ENCODE measurements at places on chromosomes 2 and 18.

DNA sequence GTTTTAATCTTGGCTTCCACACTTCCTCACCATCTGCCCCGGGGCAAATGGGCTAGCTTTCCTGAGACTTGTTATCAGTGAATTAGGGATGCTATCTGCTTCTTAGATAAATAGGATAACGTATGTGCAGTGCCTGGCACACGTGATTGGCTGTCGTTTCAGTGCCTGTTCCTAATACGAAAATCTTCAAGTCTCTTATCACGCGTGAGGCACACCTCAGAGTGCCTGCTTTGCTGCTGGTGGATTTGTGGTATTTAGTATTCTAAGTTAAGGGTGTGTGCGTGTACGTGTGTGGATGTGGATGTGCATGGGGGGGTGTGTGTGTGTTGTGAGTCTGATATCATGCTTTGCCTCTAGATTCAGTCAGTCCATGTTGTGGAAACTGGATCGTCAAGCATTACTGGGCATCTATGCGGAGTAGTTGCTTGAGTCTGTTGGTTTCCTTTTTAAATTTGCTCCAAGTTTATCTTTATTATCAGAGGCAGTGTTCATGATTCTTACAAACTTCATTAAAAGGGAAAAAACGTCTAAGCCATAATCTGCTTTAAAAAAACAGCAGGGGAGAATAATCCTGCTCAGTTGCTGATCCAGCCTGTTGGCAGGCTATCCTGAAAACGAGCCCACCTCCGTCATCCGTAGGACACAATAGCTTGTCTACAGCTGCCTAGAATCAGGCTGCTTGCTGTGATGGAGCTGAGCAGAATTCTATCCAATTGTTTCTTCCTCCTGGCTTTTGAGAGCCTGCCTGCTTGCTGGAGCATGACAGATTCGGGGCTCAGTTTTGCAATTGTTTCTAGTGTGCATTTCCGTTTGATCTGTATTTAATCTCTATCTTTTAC lies 6.6 kb downstream of the SH3RF3 start:
- no peak for DNase-seq

DNA sequence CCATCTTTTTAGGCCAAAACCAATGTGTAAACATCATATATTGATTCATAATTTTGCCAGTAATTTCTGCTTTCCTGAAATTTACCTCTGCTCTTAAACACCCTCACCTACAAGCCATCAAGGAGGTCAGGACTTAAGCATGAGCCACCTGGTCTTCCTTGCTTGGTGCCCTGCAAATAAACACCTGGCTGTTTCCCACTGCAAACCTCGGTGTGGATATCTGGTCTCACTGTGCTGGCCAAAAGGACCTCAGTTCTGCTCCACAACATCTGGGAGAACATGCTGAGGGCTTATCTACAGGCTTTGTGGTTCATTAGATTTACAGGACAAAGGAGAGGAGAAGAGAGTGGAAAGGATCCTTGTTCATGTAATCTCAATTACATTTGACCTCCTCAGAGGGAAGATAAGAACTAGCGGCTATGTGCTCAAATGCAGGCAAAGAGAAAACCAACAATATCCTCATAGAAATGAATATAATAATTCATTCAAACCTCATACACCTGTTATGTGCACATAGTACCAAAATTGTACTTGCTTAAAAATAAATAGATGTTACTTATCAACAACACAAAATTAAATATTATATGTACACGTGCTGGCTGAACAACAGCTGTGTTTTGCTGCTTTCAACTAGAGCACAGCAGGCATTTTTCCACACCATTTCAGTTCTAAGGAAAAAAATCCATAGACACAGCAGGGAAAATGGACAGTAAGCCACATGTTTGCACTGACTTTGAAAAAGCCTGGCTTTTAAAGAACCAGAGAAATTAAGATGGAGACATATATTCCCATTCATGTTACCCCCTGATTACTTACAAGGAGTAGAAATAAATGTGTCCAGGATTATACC lies 465.1 kb downstream of the LPIN1 start:
- no peak for DNase-seq

DNA sequence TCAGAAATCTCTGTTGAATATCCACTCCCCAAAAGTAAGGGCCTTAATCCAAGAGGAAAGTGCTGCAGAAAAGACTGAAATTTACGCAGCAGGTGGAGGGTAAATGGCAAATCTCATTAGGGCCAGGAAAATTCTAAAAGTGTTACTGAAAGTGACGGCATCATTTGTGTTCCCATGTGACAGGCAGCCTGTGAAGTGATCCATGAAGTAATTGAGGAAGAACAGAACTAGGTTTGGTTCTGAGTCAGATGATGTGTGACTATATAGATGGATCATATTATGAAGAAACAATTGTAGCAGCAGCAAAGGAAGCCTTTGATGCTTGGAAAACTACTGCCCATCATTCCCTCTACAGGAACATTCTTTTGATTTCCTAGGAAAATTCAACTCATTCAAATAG lies 401.2 kb downstream of the TGIF1 start:
- no peak for DNase-seq

DNA sequence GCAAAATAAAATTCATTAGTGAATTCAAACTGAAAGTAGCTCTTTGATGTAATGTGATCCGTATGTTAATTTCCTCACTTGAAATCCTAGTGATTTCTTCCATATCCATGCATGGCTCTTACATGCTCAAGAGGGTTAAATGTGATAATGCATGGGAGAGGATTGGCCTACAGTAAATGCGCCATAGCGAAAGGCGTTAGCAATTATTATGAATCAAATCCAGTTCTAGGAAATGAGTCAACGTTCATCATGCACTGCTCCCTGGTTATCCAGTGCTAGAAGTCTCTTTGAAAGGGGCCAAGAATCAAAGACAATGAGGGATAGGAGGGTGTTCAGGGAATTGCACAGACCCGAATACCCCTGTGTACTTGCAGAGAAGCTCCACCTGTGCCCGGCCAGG lies 101.4 kb upstream of the RASGRP3 start:
- no peak for DNase-seq

- DNase-seq, result no peak
These were observed 508.9 kb upstream of the POU3F3 start for GRCh38 chr2:104344985-104345384.

DNA sequence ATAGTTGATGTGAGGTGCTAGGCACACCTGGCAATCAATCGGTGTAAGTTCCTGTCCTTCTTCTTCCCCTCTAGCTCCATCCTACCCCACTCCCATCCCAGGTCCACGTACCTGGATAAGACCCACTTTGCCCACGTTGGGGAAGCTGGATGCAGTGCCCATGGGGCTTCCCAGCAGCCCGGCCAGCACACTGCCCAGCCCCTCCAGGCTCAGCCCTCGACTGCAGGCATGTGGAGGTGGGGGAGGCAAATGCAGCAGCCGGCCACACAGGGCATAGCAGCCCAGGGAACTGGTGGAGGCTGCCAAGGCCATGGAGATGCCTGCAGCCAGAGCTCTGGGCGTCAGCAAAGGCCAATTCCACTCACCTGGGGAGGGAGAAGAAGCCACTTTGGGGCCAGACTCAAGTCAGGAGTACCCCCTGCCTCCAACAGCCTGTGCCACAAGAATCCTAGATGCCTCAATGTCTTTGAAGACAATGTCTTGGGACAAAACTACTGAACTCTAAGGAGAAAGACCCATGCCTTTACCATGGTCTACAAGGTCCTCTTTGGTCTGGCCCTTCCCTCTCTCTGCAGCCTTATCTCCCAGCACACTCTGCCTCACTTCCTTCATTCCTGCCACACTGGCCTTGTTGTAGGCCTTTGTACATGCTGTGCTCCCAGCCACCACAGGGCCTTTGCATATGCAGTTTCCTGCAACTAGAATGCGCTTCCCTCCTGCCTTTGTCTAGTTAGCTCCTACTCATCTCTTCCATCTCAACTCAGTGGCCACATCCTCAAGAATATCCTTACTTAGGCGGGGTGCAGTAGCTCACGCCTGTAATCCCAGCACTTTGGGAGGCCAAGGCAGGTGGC lies 4.5 kb downstream of the SLC23A3 start:
- DNase-seq, result no peak

DNA sequence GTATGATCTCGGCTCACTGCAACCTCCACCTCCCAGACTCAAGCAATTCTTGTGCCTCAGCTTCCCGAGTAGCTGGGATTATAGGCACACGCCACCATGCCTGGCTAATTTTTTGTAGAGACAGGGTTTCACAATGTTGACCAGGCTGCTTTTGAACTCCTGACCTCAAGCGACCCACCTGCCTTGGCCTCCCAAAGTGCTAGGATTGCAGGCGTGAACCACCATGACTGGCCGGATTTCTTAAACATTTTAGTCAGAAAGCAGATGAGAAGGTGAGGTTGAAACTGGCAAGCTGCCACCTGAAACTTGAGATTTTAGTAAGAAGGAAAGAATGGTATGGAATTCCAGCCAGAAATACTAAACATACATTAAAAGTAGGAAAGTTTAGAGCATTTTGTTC lies 31.9 kb downstream of the KLHL23 start:
- DNase-seq, result no peak

DNA sequence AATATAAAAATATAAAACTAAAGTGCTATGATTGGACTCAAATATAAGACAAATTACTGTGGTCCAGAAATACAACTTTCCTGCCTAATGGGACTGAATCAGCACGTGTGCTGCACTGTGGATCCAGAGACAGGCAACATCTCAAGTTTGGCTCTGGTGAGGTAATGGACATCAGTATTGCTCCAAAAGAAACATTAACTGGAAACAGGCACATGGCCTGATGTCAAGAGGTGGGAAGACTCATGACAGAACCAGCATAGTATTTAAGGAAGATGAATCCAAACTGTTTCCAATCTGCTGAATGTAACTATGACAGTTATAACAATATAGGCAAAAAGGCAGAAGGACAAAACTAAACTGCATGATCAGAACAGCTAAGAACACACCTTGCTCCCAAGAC lies 354.6 kb downstream of the FSIP2 start:
- no peak for DNase-seq

GRCh38 chr2:191661097-191661924 lies 16.6 kb upstream of the NABP1 start:
- no peak for DNase-seq

GRCh38 chr2:220143336-220143735 lies 515.9 kb downstream of the SLC4A3 start:
- DNase-seq, result no peak

DNA sequence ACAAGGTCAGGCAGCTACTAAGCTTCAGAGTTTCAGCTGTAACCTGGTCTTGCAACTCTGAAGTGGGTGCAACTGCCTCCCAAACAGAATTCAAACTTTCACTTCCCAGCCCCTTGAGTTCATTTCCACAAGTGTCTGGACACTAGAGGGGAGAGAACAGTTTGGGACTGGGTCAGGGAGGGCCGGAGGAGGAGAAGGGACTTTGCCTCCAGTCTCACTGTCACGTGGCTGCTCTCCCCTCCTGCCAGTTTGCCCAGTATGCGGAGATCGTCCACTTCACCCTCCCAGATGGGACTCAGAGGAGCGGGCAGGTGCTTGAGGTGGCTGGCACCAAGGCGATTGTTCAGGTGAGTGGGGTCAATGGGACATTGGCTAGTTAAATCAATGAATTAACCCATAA lies 20.6 kb upstream of the ANKRD53 start:
- DNase-seq, result no peak

DNA sequence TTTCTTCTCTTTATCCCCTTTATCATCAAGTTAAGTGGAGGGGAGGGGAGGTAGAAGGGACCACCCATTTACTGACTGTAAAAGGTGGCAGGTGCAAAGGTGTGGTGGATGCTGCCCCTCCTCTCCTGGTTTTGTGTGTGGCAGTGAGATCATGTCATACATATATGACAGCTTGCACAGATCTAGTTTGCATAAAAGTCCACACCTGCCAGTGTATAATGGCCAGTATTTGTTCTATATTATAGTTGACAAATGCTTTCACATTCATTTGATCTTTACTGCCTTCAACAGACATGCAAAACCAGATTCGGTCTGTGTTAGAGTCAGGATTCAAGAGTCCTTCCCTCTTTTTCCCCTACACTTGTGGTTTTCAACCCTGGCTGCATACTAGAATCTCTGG lies 55.1 kb downstream of the TGFA start:
- DNase-seq, result no peak

- DNase-seq, result no peak
These were observed 159.9 kb downstream of the LOXHD1 start for GRCh38 chr18:46497129-46497528.

- DNase-seq, result no peak
These were observed 162.3 kb upstream of the REV1 start for GRCh38 chr2:99651930-99652670.

DNA sequence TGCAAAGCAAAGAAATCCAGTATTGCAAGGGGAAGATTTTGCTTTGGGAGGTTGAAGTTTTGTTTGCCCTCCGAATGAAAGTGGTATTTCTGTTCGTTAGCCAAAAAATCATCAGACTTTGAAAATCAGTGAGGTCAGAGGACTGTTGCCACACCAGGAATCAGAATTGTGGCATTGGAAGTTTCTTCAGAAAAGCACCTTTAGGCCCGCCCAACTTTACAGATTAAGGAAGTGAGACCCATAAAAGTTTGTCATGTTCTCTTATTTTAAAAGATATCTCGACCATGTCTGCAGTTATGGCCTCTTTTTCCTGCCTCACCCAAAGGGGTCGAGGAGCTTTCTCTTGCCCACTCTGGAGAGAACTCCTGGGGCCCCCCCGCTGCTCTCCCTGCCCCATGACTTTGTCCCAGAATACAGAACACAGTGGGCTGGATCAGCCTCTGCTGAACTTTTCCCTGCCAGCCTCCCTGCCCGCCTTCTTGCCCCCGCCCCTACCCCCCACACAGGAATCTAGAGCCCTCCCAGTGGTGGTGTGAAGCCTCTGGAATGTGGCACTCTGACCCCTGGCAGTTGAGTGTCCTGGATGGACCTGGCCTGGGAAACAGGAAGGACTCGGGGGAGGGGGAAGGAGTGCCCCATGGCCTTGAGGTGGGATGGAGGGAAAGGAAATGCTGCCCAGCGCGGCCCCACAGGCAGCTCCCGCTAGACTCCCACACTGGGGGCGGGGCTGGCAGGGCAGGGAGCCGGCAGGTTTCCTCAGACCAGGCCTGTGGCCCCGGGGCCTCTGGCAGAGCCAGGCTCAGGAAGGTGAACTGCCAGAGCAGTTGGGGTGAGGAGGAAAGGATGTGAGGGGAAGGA lies 25.3 kb downstream of the CRIM1 start:
- no peak for DNase-seq

DNA sequence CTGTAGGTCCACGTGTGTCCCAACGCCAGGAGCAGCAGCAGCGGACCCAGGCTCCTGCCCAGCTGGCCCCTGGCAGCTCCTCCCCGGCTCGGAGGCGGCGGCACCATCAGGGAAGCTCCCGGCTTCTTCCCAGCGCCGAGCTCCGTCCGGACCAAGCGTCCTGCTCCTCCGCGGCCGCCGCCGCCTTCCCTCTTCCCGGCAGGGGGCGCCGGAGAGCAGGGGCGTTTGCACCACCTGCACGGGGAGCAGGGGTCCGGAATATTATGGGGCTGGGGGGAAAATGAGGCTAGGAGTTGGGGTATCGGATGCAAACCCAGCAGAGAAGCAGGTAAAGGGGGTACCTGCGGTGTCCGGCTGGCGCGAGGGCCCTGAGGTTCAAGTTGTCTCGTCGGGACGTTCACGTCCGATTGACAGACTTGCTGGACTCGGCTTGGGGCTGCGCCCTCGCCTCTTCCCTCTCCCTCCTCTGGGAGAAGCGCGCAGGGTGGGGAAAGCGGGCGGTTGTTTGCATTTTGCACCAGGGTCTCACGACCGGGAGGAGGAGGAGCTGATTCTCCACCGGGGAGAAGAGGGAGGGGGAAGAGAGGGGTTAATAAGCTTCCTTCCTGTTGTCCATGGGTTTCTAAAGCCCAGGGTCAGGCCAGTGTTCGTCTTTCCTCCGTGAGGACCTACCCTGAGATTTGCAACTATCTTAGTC lies at the start of gene CCBE1:
Gene CCBE1, minus strand, starts transcription at position 188 of the 697 bp plus-strand sequence.
- no peak for DNase-seq
